DMS79 (cell line): ENCODE measurements at places on chromosomes 7 and 10.

GRCh38 chr7:96211954-96212353, 109.9 kb downstream of the SLC25A13 start:
- DNase-seq = no peak

- no peak for DNase-seq
Measured at GRCh38 chr10:127563718-127564553, 14.8 kb downstream of the NPS start.

DNA sequence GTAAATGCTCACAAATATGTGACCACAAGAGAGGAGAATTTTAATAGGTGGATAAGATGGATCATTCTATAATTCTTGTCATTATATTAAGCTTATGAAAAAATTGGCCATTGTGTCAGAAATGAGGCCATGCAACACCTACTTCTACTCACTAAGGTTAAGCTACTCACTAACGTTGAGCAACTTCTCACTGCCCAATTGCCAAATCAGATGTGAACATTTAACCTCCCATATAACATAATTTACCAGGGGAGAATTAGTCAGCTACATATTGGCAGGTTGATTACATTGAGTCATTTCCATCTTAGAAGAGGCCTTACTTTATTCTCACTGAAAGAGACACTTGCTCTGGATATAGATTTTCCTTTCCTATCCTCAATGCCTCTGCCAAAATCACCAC, 211.2 kb upstream of the DGKB start:
- no peak for DNase-seq

DNA sequence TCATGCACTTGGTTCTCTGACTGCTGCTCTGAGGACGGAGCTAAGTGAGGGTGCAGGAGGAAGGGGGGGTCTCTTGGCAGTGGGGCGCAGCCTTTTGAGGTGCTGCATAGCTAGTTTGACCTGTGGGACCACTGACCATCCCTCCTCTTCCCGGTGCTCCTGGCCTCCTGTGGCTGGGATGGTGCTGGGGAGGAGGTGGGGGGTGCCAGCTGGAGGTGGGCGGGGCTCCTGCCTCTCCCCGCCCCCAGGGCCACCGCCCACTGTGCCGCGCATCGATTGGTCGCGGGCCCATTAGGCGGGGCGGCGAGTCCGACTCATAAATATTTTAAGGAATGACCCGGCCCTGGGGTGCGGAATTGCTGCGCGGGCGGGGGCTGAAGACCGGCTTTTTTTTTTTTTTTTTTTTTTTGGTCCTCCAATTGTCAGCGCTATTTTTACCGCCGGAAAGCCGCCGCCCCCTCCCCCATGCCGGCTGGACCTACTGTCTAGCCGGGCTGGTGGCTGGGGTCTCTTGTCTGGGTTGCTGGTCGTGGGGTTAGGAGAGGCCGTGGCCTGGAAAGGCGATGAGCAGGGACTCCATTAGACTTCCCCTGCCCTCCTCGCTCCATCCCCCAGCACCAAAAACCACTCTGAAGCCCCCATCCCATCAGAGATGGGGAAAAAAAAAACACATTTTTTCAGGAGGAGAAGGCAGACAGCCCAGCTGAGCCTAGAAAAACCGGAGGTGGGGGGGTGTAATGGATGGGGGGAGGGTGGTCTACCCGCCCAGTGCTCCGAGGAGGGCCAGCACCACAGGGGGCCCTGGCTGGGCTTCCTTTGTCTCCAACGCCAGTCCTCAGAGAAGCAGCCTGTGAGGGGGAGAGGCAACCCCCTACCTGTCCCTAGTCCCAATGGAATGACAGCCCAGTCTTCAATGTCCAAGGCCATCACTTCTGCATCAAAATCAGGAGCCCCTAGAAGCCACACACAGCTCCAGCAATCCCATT, 6.4 kb downstream of the SH2B2 start:
- no peak for DNase-seq
